Glomerular endothelial cell (primary cell): ENCODE measurements at places on chromosomes 6 and 20. TPM values are rescaled to one million over a fixed set of nuclear protein-coding genes. Genes with fewer than 3 reads are reported as not detected.

DNA sequence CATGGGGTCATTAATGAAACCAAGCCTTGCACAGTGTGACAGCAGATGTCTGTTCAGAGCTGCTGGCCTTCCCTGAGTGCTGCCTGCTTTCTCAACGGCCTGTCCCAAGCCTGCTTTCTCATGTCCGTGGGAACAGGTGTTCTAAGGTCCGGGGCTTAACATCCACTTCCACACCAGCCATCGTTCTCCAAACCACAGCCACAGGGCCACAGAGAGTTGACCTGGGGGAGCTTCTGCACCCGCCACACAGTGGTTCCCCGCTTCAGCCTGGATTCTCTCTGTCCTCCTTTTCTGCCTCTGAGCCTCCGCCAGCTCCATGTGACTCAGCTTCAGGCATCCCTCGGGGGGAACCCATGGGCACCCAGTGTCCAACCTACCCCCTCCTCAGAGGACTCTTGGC lies 26.9 kb upstream of the PPP1R3G start:
- DNase-seq = no peak

- no peak for DNase-seq
These were observed 170.7 kb downstream of the DOK5 start for GRCh38 chr20:54646156-54646517.

- DNase-seq = no peak
These were observed 102.6 kb downstream of the COL21A1 start for GRCh38 chr6:56144538-56145324.

The EYS gene
- total RNA-seq = 0.41 TPM in 1 of 2 replicates, not detected in the other
